NCI-H69 (cell line): ENCODE measurements at places on chromosomes 6 and 20.

GRCh38 chr6:20099156-20099555, 113.1 kb downstream of the MBOAT1 start:
- DNase-seq = peak; percentile 16

DNA sequence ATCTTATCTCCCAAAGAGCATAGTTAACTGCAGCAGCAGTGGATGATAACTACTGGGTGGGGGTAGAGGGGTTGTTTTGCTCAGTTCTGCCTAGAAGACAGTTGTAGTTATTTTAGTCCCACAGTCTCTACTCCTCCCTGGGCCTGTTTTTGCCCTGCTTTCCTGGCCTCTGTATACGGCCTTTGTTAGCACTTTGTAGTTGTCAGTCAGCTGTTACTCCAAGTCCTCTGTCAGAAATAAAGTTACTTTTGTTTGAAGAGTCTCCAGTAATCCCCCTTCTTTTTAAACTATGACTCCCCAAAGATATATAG, 113.9 kb downstream of the SLC16A10 start:
- no peak for DNase-seq

- DNase-seq = no peak
Observed at GRCh38 chr6:4164117-4164442, 28.7 kb upstream of the ECI2 start.

DNA sequence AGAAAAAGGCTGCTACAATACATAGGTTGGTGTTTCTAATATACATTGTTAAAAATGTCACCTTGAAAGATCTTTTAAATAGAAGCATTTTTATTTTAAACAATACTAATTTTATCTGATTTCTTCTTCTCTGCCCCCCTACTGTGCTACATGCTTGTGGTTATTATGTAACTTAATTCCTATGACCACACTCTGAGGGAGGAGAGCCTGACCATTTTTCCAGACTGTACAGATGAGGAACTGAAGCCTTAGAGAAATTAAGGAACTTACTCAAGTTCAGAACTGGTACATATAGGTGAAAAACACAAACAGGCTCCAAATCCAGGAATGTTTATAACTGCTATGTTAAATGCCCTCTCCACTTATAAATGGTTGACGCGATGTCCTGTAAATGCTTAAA, 43.4 kb upstream of the ARHGAP18 start:
- peak; percentile 7 for DNase-seq

DNA sequence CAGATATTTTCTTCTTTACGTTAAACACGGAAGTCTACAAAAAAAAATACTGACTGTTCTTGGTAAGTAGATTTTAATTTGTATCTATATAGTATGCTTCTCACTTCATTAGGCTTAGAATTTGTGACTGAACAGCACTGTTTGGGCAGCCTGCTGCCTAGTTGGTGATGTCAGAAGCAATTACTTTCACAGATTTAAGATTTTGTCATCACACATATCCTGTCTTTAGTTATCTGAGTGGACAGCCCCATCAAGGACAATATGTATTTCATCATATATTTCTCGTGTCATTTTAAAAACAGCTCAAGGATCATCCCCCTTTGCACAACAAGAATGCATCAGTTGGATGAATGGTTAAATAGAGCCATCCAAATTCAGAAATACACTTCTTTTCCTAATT, 338.4 kb upstream of the CITED2 start:
- DNase-seq = no peak

GRCh38 chr20:24640686-24641085, 171.3 kb downstream of the SYNDIG1 start:
- no peak for DNase-seq

GRCh38 chr20:7155282-7155681, 387.8 kb downstream of the BMP2 start:
- DNase-seq = peak; percentile 74

DNA sequence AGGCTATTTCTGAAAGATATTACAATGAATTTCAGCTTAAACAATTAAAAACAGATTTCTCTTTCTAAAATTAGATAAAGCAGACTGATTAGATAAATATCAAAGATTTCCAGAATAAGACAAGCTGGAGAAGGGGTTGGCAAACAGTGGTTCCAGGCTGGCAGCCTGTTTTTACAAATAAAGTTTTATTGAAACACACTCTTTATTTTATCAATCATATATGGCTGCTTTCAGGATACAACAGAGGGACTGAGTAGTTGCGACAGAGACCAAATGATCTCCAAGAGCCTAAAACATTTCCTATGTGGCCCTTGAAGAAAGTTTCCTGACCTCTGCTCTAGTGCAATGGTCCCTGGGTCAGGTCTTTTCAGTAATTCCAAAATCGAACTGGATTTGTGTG, 65.6 kb upstream of the IYD start:
- no peak for DNase-seq

GRCh38 chr6:89494131-89494793, 61.3 kb downstream of the ANKRD6 start:
- DNase-seq = peak; percentile 41

GRCh38 chr6:75334266-75335040, 49.9 kb upstream of the TMEM30A start:
- peak; percentile 96 for DNase-seq

DNA sequence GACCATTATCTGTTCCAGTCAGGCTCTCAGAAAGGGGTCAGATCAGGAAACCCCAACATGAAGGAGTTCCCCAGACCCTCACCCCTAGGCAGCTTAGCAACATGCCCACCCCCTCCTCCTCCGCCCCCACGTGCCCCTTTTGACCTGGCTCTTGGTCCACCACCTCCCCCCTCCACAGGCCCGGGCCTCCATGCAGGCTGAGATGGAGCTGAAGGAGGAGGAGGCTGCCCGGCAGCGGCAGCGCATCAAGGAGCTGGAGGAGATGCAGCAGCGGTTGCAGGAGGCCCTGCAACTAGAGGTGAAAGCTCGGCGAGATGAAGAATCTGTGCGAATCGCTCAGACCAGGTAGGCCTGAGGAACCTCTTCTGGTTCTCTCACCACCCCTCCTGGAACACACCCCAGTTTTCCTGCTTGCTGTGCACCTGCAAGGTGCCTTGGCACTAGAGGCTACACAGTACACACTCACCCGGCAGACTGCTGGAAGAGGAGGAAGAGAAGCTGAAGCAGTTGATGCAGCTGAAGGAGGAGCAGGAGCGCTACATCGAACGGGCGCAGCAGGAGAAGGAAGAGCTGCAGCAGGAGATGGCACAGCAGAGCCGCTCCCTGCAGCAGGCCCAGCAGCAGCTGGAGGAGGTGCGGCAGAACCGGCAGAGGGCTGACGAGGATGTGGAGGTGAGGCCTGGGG, 21.9 kb downstream of the DEF6 start:
- no peak for DNase-seq

DNA sequence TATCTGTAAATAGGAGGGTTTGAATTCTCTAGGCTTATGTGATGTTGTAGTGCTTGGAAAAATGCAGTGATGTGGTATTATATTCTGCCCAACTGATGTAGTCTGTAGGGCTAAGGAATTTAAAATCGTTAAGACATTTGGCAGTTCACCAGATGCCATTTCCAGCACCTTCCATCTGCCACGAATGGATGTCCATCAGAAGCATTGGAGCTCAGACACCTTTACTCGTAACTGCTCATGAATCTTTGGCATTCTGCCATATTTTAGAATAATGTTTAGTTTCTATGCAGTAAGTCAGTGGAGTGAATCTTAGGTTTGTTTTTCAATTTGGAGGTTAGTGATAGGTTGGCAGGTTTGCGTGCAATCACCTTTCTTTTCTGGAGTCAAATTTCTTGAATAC, 2.4 kb upstream of the SYTL3 start:
- DNase-seq = peak; percentile 72

- DNase-seq = peak; percentile 10
Observed at GRCh38 chr6:63487103-63487813, 85.0 kb upstream of the LOC128125822 start.

- DNase-seq = no peak
Observed at GRCh38 chr6:144335914-144336313, 50.8 kb downstream of the UTRN start.

DNA sequence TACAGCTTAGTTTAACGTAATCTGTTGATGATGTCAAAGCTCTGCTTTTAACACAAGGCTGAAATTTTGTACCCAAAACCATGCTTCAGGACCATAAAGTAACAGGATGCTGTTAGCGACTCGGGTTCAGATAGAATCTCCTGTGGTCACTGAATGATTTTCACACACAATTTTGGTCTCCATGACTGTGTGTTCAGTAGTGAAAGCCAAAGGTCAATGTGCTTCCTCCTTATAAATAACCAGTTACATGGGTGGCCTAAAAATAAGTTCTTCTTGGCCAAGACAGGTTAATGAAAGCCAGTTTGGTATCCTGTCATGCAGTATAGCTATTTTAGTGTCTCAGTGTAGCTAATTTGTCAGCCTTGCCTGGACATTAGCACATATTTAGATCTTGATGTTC, 19.1 kb upstream of the LOC128125822 start:
- DNase-seq = no peak

- DNase-seq = no peak
Observed at GRCh38 chr20:20018366-20018765, 1.2 kb downstream of the NAA20 start.

- DNase-seq = no peak
Observed at GRCh38 chr6:83231146-83231545, 38.0 kb downstream of the RWDD2A start.

DNA sequence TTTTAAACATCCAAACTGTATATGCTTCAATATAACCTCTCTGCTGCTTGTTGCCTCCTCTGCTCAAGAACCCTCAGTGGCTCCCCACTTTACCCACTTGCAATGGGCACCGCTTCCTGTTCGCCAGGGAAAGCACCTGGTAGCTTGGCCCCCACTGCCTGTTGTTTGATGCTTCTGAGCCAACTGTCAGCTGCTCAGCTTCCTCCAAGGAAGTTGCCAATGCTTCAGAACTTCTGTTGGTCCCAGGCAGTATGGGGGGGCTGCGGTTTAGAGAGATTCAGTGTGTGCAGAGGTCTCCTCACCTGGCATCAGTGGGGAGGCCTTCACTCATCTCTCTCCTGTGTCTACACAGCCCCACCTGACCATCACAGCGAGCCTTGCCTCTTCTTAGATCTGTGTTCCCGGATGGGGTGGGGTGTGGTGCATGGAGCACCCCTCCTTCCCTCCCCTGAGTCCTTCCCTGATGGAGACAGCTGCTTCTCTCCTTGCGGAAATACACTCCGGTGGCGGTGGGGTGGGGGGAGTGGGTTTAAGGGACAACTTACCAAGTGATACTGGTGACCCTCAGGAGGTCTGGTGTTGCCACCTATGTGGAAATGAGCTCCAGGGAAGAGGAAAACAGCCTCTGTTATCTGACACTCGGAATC, 308.1 kb downstream of the CDH26 start:
- no peak for DNase-seq

- no peak for DNase-seq
Observed at GRCh38 chr20:20480126-20480525, 112.2 kb downstream of the INSM1 start.

- no peak for DNase-seq
Observed at GRCh38 chr6:19327241-19327640, 509.9 kb upstream of the ID4 start.

DNA sequence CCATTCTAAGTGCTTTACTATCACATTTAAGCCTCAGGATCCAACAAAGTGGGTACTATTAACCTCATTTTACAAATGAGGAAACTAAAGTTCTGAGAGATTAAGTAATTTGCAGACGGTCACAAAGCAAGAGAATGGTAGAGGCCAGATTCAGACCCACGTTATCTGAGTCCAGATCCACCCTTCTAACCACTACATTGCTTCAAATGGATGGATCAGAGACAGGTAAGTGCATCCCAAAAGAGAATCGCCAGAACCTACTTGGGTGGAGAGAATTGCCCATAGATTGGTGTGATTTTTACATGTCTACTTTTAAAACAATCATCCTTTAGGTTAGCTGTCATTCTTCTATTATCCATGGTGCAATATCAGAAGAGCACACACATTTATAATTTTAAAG, 7.1 kb downstream of the MAN1A1 start:
- no peak for DNase-seq

DNA sequence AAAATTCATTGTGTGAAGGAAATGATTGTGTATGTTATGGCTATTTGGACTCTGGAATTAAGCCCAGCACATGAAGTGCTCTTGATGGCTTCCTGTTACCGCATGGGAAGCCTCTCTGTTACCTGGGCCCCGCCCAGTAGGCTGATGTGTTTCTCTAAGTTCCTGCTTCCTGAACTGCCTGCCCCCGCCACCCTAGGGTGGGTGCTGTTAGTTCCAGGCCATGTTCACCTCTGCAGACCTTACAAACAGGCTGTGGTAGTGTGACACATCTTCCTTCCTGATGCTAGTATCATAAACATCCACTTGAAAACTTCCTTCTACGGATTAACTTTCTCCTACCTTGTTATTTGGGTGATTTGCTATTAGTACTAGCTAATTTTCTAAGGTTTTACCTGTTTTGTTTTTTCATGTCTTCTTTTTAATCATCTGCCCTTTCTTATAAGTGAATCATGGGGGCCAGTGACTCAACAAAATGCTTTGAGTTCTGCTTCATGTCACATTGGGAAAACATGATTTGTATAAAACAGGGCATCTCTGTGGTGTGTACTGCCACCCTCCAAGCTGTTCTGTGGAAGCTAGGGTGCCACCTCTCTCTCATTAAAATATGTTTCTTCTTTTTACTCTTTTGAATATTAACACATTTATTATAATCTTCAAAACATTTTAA, 40.6 kb downstream of the SH3BGRL2 start:
- peak; percentile 89 for DNase-seq

DNA sequence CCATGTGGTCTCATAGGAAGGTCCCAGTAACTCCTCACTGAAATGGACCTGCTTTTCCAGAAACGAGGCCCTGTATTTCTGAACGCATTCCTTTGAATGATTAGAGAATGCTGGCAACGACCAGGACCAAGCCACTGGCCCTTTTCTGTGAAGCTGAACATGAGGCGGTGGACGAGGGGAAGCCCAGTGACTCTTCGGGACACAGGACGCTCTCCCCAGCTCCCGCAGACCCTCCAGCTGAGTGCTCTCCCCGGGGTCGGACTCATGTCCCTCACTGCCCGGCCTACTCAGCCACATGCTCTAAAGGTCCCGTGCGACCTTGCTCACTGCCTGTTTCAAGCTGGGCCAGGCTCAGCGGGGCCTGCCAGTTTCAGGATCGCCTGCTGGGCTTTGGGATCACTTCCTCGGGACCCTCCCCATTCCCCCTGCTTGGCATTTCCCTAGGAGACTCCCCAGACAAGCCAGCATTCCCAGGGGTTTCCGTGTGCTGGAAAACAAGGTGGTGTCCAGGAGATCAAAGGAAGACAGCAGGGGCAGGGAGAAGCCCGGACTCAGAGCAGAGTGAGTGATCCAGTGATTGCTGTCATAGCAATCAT, 2.6 kb upstream of the CST9 start:
- no peak for DNase-seq

DNA sequence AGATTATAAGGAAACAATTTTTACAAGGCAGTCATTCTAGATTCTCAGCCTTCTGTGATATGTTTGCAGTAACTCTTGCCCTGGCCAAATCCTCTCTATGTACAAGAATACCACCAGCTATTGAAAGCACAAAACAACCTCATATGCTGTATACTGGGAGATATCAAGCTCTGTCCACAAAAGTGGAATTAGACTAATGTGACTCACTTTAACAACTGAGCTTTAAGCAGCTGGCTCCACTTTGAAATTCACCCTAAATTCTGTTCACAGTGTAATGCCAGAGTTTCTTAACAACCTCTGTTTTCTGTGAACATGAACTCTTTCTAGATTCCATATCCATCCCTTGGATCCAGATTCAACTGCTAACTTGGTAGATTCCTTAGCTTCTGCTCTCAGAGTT, 47.6 kb downstream of the CHD6 start:
- no peak for DNase-seq

- peak; percentile 58 for DNase-seq
Observed at GRCh38 chr6:159788753-159789376, 537 bp downstream of the TCP1 start.

- no peak for DNase-seq
Observed at GRCh38 chr20:47099825-47100441, 205.3 kb downstream of the EYA2 start.

- DNase-seq = no peak
Observed at GRCh38 chr6:139649128-139649527, 274.7 kb upstream of the CITED2 start.
